ENCODE measurements at places on chromosomes 5 and 9.

- no peak for DNase-seq
These were observed 114.4 kb downstream of the UBAP2 start for GRCh38 chr9:33934188-33934878.

- DNase-seq: no peak
These were observed 198.1 kb upstream of the EFNA5 start for GRCh38 chr5:107868650-107869409.

GRCh38 chr9:96487949-96488348 lies 38.0 kb downstream of the HABP4 start:
- no peak for DNase-seq

DNA sequence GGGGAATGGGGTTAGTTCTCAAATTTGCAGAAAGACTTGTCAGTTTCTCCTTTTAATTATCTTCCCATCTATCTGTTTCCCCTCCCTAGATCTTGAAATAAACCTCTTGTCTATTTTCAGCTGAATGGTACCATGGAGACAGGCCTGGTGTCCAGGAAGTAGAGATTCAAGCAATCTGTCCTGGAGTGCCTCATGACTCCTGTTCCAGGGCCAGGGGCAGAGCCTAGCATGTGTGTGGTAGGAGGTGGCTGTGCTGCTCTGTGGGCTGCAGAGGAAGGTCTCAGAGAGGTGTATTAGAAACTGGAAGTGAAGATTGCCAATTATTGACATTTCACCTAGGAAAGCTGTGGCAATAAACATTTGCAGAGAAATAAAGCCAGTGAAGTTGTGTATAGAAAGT lies 175.8 kb upstream of the ATP10B start:
- DNase-seq: no peak

GRCh38 chr9:89476546-89476945 lies 21.4 kb downstream of the SEMA4D start:
- DNase-seq: no peak
